ENCODE measurements at places on chromosomes 12 and 14. TPM values are rescaled to one million over a fixed set of nuclear protein-coding genes. Genes with fewer than 3 reads are reported as not detected.

DNA sequence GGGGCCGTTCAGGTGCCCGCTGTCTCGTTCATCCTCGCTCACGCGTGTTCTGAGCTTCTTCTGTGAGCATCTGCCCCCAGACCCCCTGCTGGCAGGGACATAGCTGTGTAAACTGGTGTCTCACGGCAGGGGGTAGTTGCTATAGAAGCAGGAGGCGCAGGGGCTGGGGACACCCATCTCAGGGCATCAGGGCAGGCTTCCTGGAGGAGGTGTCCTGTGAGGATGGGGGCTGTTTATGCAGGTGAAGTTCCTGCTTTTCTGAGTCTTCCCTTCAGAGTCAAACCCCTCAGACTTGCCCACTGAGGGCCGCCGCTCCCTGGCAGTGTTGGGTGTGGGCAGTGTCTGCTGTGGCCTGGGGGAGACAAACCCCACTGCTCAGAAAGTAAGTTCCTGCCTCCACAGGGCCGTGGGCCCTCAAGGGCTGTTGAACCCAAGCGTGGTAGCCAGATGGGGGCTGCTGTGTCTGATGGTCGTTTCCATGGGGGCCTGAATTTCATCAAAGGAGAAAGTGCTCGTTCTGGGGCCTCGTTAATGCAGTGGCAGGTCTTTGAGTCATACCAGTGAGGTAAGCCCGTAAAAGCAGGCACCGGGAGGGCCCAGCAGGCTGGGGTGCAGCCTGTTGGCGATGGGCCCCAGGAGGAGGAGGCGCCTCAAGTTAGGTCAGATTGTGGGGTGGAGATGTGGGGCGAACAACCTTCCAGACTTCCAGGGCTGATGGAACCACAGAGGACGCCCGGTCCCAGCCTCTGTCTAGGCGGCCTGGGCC lies 23.4 kb downstream of the KIF26A start:
- H3K4me3 ChIP-seq = no peak overlapping the region
- no peaks in the 10 kb centered on the region for H3K36me3 ChIP-seq
- no peak overlapping the region for H3K27ac ChIP-seq
- no peak for DNase-seq
- H3K27me3 ChIP-seq = no peaks in the 10 kb centered on the region
- H3K4me1 ChIP-seq = peaks cover 9% of the 10 kb centered on the region

DNA sequence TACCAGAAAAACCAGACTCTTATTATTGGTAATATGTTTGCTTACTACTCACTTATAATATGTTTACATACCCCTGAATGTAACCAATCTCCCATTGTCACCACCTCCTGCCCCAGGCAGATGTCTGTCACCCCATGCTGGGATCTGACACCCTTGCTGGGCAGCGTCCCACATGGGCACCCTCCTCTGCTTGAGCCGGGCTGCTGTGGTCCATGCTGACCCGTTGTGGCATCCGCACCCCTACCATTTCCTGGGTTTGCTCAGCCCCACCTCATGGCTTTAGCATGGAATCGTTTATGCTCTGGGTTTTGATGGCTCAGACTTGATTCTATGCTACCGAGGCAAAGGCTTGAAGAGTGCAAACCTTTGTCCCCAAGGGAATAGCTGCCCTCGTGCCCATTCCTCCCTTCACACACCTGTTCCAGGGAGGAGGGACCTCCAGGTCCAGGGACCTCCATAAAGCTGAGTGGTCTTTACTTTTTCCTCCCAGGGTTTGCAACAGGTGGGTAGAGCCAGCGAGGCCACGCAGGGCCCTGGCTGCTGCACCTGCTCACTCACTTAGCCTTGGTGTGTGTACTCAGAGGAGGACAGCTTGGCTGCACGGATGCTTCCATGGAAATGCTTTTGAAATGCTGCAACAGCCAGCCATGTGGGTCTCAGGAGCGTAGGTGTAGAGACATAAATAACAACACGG lies 68.7 kb downstream of the PRMT8 start:
- H3K4me3 ChIP-seq = no peak overlapping the region
- H3K36me3 ChIP-seq = no peaks in the 10 kb centered on the region
- no peaks in the 10 kb centered on the region for H3K4me1 ChIP-seq
- no peaks in the 10 kb centered on the region for H3K27me3 ChIP-seq

Gene METTL17
- 55.2 TPM for total RNA-seq

Gene CISTR
- not detected for total RNA-seq
